Activated CD4-positive, alpha-beta T cell treated with anti-CD3 and anti-CD28 coated beads, Interleukin-2, amount 50 U/mL, for 1 hour (primary cell): ENCODE measurements at places on chromosomes 5 and 9.

- DNase-seq = no peak
Measured at GRCh38 chr5:118963169-118963568, 25.2 kb downstream of the DTWD2 start.

- DNase-seq = no peak
Measured at GRCh38 chr5:14588758-14589543, 7.4 kb downstream of the OTULINL start.

DNA sequence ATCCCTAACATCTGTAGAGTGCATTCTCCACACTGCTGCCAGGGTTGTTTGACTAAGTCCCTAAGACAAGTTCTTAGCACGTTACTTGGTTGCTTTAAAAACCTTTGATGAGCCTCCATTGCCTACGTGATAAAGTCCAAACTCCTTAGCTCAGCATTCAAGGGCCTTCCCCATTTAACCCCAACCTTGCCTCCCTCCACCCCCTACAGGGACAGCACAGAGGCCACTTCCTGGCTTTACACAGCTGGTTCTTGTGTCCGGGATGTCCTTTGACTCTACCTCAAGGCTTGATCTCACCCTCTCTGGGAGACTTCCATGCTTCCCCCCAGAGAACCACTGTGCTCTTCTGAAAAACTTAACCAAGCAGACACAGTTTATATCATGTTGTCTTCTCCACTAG, 29.4 kb downstream of the FAM240B start:
- no peak for DNase-seq

DNA sequence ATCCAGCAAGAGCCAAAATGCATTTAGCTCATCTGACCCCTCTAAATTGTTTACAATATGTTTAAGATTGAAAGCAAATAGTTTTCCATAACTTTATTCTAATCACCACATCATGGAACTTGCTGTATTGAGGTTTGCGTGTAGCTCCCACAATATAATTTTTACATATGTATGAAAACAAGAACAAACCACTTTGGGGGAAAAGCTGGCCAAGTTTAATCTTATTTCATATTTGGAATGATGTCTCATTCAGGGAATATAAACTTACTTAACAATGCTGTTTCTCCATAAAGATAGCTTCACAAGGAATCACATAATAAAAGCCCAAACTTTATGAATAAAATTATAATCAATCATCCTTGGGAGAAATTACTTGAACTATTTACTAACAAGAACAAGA, 194.6 kb upstream of the PCSK5 start:
- no peak for DNase-seq

DNA sequence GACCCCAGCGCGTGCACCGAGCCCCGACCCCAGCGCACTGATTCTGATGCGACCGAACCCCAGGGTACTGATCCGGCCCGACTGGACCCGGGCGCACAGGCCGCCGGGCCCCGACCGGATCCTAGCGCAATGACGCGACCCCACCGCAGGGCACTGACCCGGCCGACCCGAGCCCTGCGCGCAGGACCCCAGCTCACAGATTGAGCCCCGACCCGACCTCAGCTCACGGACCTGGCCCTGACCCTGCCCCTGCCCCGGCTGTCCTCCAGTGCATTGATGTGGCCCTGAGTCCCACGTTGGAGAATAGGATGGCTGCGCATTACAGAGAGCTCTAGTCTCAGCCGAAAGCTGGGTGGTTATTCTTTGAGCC, 438 bp downstream of the TRIP13 start:
- DNase-seq = no peak

DNA sequence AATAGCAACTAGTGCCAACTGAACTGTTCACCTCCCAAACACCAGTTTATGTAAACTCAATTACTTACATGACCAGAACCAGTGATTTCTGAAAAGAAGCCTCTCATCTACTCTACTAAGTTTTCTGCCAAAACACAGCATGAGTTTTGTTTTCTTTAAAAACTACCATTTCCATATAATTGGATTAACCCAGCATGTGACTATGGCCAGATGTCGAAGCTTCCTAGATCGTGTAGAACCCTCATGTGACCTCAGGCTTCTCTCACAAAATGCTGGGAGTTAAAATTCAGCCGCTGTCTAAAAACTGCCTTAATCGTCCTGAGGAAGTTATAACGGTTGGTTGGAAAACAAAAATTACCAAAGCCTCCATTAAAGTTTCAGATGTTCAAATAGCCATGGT, 303.5 kb downstream of the IRX1 start:
- DNase-seq = no peak

- no peak for DNase-seq
Measured at GRCh38 chr5:172223901-172224873, 30.2 kb downstream of the EFCAB9 start.
